ENCODE measurements at places on chromosomes 12 and 14.

- no peak for DNase-seq
Observed at GRCh38 chr14:99164712-99165111, 107.3 kb downstream of the BCL11B start.

GRCh38 chr12:103326190-103326589, 169.6 kb downstream of the C12orf42 start:
- DNase-seq: no peak

GRCh38 chr14:31920989-31921650, 156.0 kb upstream of the ARHGAP5 start:
- DNase-seq: no peak

DNA sequence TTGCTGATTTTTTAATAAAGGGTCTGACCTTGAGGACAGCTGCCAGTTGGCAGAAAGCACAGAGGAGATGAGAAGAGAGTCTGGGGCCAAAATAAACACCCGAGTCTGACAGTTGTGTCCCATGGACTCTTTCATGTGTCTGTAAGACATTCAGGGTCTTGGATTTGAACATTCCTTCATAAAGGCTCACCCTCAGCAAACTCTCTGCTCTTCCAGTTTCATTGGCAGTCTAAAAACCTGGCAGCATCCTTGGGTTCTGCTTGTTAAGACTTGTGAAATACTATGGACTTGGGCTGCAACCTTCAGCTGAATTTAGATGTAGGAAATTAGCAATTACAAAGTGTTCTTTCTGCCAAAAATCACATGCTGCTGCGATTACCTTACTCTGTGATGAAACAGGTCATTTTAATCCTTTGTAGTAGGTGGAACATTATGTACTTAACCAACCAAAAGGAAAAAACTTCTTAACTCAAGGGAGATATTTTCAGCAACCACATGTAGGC, 32.0 kb upstream of the LMNTD1 start:
- DNase-seq: no peak

- no peak for DNase-seq
Observed at GRCh38 chr12:124289634-124290600, 5.0 kb upstream of the RFLNA start.

DNA sequence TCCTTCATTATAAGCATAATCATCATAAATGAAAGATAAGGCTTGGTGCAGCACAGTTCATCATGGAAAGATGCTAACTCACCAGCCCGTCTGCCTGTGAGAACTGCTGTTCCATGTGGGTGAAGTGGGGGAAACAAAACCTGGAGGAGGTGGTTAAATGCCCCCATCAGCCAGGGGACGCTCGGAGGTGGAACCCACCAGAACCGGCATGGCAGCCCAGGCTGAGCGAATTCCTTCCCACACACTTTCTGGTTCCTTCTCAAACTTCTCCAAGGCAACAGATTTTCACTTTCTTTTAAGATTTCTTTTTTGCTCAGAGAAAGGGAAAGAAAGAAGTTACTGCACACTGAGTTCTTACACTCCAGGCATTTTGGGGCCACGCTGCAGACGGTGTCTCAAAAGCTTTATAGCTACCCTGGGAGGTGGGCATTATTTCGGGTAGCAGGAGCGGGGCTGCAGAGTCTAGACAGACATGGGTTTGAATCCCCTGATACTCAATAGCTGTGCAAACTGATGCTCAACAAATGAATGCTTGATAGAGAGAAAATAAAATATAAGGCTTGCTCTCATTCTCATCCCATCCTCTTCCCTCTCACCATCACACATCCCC, 190.7 kb downstream of the BCL11B start:
- DNase-seq: no peak

- DNase-seq: no peak
Observed at GRCh38 chr14:101588990-101589389, 27.7 kb downstream of the DIO3 start.

DNA sequence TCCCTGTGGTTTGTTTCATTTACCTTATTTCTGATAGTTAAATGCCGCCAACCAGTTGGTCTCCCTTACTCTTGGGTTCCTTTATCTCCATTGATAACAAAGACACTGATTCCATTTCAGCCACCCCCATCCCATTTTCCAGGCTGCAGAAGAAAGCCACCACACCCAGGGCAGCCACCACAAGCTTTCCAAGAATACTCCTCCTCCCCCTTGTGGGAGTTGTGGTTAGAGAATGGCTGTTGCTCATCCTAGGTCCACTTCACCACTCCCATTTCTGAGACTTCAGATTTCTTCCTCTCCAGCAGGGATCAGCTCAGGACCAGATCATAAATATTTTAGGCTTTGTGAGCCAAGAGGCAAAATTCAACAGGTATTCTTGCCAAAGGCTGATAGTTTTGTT, 73.9 kb downstream of the ANO4 start:
- no peak for DNase-seq

DNA sequence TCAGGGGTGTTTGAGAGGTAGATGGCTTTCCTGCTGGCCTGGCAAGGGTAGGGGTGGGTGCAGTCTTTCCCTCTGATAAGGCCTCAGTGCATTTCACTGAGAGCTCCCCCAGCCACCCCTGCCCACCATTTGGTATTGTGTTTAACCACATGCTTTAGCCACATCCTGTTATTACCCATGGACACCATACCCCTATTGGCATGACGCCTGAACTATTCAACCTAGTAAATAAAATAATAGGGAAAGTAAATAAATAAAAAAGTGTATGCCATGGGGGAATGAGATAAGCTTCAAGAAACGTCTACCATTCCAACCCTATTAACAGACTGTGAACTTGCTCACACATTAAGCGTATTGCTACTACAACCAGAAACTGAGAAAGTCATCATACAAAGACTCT, 7.6 kb upstream of the LGR5 start:
- DNase-seq: no peak

DNA sequence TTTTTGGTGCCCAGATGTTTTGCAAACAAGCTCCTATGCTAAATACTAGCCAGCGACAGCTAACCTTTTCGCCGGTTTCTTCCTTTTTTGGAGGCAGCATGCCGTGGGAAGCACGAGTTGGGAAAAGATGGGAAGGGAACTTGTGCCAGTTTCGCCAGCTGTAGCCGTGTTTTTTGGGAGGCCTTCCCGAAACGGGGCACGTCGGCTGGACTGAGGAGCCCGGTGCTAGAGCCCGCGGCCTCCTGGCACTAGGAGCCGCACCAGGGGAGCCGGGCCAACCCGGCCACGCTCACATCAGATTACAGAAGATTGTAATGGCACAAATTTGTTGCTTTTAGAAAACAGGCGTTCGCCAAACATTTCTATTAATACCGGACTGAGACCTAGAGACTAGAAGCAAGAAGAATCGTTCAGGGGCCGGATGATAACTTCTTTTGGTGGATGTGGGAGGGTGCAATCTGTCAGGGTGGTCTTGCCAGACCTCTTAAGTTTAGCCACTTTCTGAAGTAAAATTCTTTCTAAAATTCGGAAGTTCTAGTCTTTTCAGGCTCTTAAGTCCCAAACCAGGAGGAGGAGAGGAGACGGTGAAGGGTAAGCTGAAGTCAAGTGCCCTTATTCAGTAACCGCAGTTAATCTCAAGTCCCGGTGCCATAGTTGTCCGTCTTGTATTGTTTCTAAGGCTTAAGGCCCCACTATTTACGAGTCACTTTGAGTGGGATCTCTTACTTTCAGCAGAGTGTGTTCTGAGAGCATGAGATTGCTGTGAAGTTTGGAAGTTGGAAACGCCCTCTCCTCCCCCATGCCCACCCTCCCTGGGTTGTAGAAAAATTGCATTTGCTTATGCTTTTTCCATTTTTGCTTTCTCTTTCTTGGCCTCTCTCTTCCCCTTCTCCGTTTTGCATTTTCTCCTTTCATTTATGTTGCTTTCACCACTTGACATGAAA, 1.3 kb downstream of the RASSF3 start:
- no peak for DNase-seq

- no peak for DNase-seq
Observed at GRCh38 chr12:11861155-11861863, 209.4 kb upstream of the BCL2L14 start.

DNA sequence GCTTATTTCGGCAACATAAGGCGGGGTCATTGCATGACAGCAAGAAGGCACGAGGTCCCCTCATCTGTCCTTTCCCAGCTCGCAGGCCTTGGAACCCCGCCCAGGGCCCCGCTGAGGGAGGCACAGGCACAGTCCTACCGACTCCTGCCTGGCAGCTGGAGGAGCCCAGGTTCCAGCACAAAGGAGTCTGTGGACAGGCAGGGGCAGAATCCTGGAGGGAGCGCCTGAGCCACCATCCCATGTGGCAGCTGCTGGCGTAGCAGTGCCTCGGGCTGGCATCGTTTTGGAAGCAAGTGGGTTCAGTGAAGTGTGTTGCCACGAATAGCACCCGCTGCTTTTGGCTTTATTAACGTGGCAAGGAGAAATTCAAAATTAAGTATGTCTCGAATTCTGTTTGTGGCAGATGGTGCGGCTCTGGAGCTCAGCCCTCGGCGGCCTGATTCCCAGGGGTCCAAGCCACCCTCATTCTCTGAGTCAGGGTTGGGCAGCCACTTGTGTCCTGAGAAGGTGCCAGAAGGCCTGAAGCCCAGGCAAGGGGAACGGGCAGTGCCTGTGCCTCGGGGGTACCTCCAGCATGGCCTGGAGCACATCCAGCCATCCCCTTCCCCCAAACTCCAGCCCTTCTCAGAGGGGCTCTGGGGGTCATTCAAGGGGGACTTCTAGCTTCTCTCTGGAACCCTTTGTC, 35.9 kb downstream of the SLC8B1 start:
- DNase-seq: no peak

DNA sequence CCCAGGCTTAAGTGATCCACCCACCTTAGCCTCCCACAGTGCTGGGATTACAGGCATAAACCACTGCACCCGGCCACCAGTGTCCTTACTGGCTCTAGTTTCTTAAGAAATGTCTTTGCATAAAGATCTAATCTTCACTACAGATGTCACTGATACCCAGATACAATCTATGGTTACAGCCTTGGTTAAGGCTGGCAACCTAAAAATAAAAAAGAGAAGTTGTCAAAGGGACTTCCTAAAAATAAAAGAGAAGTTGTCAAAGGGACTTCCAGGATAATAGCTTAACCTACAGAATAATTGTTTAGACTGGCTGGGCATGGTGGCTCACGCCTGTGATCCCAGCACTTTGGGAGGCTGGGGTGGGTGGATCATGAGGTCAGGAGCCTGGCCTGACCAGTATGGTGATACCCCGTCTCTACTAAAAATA, 27.6 kb downstream of the ETFBKMT start:
- DNase-seq: peak; percentile 7

- DNase-seq: no peak
Observed at GRCh38 chr14:28138341-28138740, 628.2 kb upstream of the FOXG1 start.

DNA sequence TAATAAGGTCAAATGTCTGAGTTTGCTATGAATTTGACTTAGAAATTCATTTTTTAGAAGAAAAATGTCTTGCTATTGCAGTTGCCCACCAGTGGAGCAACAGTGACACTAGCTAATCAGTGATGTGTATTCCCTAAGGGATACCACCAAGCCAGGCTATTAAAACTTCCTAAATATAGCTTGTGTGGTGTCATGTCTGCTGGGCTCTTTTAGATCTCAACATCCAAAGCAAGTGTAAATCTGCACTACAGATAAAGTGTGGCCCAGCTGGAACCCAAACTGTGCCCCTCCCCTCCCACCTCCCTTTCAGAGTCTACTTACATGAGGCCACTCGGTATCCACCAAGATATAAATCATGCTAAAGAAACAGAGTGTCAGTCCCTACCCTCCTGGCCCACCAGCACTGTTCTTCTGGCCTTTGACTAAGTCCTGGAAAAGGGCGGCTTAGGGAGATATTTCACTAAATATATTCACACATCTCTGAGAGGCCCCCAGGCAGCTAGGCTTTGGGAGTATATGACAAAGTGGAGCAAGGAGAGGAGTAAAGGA, 53.8 kb downstream of the SLC35F4 start:
- DNase-seq: no peak

DNA sequence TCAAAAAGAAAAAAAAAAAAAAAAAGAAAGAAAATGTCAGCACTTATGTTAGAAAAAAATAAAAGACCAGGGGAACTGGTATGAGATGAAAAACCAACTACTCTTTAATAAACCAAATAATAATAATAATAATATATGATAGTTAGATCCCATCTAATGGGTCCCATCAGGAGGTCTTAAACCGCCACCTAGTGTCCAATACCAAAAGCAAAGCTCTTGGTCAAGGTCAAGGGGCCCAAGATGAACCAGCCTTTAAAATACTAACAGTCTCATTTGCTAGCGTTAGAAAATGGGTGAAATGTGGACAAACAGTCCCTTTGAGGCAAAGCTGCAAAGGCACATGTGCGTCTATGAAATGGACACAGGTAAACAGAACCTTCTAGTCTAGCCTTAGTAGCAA, 12.3 kb downstream of the BRAP start:
- no peak for DNase-seq

DNA sequence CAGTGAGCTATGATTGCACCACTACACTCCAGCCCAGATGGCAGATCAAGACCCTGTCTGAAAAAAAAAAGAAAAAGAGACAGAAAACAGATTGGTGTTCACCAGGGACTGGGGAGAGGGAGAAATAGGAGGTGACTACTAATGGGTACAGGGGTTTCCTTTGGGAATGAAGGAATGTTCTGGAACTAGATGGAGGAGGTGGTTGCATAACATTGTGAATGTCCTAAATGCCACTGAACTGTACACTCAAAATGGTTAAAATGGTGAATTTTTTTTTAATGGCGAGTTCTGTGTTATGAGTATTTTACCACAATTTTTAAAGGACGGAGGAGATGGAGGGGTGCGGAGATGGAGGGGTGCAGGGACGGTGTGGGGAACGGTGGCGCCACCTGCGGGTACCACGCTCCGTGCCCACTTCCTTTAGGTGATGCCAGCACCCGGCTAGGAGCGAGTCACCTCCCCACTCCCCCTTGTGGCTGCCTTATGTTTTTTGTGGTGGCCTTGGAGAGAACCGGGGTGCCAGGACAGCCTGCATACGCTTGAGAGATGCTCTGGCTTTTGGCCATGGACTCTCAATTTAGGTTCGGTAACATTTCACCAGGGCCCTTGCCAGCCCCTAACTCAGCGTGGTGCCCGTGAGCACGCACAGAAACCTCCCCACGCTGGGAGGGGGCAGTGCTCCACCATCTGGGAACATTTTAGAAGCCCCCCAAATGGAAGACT, 16.1 kb downstream of the UBC start:
- peak; percentile 85 for DNase-seq

Measured in activated CD4-positive, alpha-beta T cell treated with anti-CD3 and anti-CD28 coated beads, Interleukin-2, Interleukin-4, amounts not matched to agents 100 ng/mL and 50 ng/mL, durations not matched to agents 16 hours and 8 hours (primary cell).